ENCODE measurements at places on chromosomes 13 and 19. TPM values are rescaled to one million over a fixed set of nuclear protein-coding genes. Genes with fewer than 3 reads are reported as not detected.

The NECTIN2 gene
- 35.8 TPM for total RNA-seq

The STK11 gene
- total RNA-seq: 58.4 TPM

The GIPC1 gene
- 112 TPM for total RNA-seq

The ZNF480 gene
- 7.0 TPM for total RNA-seq

The CD79A gene
- total RNA-seq: not detected

The SULT2A1 gene
- not detected for total RNA-seq

The IPO5 gene
- total RNA-seq: 304 TPM

The DNM2 gene
- total RNA-seq: 110 TPM

The AMH gene
- 2.0 TPM for total RNA-seq

The THSD1 gene
- total RNA-seq: 14.3 TPM

The PPP1R37 gene
- 28.0 TPM for total RNA-seq

The LINGO3 gene
- not detected for total RNA-seq

The SLC1A6 gene
- not detected for total RNA-seq

The CCNA1 gene
- total RNA-seq: 0.20 TPM

The FRY gene
- 2.5 TPM for total RNA-seq

The MIA gene
- total RNA-seq: not detected

The SPTBN4 gene
- total RNA-seq: 0.37 TPM

The REEP6 gene
- 2.6 TPM for total RNA-seq

The RETN gene
- not detected for total RNA-seq

The PTPRH gene
- 11.4 TPM for total RNA-seq

Data from subcutaneous preadipocyte (primary cell).